Activated T-cell treated with anti-CD3 and anti-CD28 coated beads, Interleukin-2, amount 50 U/mL, for 24 hours (primary cell): ENCODE measurements at places on chromosomes 12 and 14.

DNA sequence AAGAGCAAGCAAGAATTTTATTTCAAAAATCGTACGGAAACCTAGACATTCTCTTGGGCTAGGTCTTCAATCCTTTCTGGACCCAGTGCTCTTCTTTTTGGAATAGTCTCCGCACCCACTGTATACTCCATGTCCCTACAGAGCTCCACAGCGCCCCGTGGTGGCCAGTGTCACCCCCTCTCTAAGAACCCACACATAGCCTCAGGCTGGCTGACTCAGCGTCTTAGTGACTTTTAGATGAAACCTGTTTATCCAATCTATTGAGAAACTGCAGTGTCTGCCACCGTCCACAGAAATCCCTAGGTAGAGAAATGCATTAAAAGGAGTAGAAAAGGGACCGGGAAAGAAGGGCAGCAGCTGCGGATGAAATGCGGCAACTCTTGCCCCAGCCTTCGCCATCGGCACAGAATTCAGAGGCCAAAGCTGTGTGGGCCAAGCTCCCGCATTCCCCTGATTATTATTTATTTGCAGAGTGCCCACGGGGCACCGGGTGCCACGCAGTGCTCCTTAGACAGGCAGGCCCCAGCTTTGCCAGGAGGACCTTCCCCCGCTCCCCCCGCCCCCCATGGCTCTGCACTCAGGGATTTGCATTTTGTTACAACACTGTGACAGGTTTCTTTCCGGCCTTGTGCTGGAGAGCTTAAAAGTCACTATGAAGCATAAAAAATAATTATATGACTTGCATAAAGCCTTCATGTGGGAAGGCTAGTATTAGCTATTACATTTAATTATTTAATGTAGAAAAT, 170.1 kb upstream of the FKBP4 start:
- no peak for DNase-seq

GRCh38 chr14:61573748-61574513, 121.4 kb upstream of the HIF1A start:
- no peak for DNase-seq

GRCh38 chr12:115914122-115914521, 363.4 kb downstream of the MED13L start:
- DNase-seq: no peak

- DNase-seq: no peak
Observed at GRCh38 chr14:93030761-93031160, 85.0 kb downstream of the ITPK1 start.

DNA sequence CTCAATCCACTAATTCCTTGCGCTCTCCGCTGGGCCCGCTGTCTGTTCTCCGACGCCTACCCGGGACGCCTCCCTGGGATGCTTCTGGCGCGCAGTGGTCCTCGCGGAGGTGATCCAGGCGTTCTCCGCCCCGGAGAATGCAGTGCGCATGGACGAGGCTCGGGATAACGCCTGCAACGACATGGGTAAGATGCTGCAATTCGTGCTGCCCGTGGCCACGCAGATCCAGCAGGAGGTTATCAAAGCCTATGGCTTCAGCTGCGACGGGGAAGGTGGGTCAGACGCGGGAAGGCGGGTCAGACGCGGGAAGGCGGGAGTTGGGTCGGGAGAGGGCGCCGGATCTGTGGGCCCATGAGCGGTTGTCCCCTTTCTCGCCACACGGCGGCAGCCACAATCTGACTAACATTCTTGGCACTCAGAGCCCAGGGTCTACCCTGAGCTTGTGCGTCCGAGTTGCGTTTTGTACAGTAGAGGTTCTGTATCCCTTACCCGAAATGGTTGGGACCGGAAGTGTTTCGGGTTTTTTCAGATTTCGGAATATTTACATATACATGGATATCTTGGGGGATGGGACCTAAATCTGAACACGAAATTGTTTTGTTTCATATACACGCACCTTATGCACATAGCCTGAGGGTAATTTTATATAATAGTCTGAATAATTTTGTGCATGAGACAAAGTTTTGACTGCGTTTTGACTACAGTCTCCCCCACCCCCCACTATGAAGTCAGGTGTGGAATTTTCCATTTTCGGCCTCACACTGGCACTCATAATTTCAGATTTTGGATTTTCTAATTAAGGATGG, 762 bp downstream of the C12orf57 start:
- peak; percentile 90 for DNase-seq

DNA sequence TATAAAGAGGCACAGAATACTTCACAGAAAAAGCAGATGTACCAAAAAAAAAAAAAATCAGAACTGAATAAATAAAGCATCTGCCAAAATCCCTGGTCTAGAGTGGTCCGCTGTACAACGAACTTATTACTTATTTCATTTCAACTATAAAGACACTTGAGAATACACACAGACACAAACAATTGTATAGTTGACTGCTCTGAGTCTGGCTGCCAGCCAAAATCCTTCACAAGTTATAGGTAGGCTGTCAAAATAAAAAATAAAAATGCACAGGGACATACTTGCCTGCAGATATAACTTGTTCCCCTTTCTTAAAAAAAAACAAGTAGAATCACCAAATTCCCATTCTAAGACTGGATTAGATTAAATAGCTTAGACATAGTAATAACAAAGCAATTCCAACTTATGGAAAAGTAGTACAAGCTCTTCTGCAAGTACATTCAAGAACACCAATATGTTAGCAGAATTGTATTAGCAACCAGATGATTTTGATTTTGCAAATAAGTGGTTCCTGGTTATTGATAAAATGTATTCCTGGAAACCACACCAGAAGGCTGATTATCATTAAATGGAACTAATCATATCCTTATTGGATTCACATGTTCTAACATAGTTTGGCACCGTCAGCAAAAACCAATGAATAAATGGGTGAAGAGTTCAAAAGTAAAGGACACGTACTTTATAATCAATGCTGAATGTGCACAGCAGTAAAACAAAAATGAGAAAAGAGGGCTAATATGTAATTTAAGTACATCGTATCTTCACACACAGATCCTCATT, 248.5 kb downstream of the NELL2 start:
- DNase-seq: no peak

DNA sequence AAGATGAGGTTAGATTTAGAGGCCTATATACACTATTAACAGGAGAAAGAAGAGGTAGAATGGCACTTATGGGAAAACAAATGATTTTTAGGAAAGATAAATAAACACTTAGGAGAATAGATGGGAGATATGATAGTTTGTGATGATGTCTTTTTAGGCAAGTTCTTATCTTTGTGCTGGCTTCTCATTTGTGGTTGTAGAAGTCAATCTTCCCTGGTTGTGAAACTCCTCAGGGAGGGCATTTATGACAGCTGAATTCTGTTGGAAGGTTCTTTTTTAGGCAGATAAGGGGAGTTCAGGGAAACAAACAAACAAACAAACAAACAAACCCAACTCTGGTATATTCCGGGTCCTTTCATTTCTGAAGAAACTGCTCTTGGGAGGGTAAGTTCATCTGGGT, 311.8 kb downstream of the AEBP2 start:
- DNase-seq: no peak

GRCh38 chr14:100824091-100824551, 1.8 kb upstream of the MEG3 start:
- no peak for DNase-seq

DNA sequence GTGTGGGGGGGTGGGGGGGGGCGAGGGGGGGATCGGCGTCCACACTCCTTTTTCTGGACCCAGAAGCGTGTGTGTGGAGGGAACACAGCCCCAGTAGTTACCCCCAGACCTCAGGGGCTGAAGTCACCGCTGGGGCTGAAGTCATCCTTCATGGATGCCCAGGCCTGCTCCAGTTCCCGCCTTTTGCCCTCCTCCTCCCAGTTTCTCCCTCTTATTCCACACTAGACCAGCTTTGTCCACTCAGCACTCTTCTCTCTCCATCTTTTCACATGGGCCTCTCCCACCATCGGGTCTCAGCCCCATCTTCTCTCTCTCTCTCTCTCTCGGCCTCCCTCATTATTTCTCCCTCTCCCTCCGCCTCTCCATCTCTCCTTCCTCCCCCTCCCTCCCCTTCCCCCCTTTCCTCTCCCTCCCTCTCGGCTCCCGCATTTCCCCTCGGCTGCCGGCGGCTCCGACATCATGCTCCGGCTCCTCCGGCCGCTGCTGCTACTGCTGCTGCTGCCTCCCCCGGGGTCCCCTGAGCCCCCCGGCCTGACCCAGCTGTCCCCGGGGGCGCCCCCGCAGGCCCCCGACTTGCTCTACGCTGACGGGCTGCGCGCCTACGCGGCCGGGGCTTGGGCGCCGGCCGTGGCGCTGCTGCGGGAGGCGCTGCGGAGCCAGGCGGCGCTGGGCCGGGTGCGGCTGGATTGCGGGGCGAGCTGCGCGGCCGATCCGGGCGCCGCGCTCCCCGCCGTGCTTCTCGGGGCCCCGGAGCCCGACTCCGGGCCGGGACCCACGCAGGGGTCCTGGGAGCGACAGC, at the start of gene P3H3:
Gene P3H3, plus strand, starts transcription at position 426 of the 799 bp plus-strand sequence. Its CDS starts 34 bp downstream, at position 460.
- DNase-seq: peak; percentile 63

GRCh38 chr12:130714591-130715149, 1.4 kb downstream of the RIMBP2 start:
- DNase-seq: no peak

GRCh38 chr12:6540181-6540877, 6.0 kb downstream of the GAPDH start:
- DNase-seq: peak; percentile 73

DNA sequence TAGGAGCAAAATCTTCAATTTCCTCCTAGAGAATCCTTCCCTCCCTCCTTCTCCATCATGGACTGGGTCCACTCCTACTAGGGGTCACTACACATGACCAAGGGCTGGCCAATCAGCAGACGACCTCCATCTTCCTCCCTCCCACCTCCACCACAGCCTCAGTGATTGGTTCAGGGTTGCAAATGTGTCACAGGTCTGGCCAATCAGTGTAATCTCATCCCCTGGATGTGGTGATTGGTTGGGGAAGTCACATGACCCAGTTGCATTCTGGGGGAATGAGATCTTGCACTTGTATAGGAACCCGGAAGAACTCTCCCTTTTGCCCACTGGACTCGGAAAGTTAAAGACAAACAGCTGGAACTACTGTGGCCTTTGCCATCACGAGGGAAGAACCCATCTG, 169.2 kb downstream of the PIWIL1 start:
- no peak for DNase-seq

DNA sequence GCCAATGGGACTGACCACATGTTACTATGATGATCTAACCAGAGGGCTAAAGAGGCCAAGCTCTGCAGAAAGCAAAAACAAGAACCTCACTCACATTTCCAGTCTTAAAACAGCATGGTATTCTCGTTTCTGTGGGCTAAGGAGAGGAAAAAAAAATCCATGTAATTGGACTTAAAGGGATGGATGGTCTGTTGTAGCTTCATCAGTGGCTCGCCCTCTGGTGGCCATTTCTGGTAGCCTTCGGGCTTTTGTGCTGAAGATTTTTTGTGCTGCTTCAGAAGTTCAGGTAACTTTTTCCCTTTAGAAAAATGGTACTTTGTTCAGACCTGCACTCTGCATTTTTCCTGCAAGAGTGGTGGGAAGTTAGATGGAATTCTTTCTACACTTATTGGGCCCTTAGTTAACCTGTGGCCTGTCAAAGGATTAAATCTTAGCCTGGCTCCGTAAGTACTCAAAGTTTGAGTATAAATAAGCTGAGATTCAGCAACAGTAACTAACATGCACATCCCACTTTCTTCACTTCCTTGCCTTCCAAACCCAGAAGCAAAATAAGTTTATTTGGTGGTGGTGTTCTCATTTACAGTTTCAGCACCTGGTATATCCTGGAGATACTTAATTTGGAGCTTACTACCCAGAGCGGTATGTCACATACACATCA, 22.3 kb downstream of the DCAF4 start:
- peak; percentile 75 for DNase-seq

DNA sequence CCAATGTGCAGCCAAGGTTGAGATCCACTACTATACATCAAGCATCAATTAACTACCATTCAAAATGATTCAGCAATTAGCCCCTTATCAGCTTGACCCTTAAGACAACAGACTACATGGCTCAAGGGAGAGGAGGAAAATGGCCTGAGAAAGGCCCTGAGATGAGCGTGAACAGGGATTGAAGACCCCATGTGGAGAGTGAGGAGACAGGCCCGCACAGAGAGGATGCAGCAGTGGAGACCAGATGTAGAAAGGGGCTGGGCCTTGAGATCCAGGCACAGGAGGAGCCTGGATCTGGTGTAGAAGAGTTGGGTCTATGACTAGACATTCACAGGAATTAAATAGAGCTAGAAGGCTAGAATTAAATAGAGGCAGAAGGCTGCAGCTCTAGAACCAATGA, 229.1 kb downstream of the MON2 start:
- no peak for DNase-seq
